ENCODE measurements at places on chromosomes 5 and 9.

GRCh38 chr9:129040113-129040643 lies 3.8 kb downstream of the MIGA2 start:
- DNase-seq = no peak

DNA sequence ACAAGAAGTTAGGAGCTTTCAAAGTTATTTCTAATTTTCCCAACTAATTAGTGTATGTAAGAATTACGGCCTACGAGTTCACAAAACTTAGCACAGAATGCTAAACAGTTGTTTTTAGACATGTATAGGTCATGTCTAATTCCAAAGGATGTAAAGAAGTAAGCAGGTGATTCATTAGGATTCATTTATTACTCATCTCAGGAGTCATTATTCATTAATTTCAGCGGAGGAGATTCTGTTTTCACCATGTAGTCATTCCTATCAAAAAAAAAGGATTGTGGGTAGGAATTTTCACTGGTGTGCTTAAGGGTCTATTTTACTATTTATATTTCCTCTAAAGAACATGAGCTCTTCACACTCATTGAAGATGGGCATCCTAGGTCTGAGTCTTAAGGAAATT lies 532.2 kb downstream of the ACTL7B start:
- no peak for DNase-seq

DNA sequence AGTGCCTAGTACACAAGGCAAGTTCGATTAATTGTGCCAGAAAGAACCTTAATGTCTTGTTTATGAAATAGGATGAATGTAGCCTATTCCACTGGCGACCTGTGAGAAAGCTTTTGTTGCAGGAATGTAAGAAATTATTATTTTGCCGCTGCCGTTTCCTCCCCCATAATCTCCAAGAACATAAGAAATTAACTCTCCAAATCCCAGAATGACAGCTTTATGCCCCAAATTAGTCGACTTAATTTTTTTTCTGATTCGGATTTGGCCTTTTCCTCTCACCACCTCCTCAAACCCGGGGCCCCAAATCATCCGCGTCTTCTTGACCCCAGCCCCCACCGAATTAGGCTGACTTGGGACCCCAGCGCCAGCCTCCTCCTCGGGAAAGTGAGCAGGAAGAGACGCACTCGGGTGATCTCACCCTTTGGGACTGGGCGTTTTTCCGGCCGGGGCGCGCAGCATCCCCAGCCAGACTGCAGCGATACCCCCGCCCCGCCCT lies 682 bp upstream of the SPTAN1 start:
- DNase-seq = no peak

- no peak for DNase-seq
Measured at GRCh38 chr5:89350684-89351083, 467.7 kb upstream of the MEF2C start.

DNA sequence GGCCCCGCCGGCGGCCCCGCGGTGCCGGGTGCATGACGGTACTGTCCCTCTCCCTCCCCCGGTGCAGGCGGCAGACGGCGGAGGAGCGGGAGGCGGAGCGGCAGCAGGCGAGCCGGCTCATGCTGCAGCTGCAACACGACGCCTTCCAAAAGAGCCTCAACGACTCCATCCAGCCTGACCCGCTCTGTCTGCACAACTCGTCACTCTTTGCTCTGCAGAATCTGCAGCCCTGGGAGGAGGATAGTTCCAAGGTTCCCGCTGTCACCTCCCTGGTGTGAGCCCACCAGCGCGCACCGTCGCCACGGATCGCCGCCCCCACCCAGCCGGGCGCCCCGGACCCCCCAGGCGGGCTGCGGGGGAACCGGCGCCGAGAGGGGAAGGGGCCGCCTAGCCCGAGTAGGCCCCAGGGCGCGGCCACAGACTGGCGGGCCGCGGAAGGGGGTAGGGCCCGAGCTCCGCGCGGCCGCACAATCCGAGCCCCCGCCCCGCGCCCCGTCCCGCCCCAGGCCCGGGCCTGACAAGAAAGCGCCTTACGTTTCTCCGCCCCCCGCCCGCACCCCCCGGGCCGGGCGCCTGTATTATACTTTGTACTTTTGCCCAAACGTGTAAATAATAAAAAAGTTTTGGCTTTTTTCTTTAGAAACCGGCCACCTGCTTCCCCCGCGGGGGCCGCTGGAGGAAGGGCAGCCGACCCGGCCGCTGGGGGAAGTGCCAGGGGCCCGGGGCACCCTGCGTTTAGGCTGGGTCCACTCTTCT lies 2.5 kb downstream of the TLX3 start:
- DNase-seq = no peak

Measured in T1000 (cell line).